DMS53 (cell line): ENCODE measurements at places on chromosomes 3 and 15.

GRCh38 chr3:194685065-194685717 is 492 bp upstream of the FAM43A start:
- no peak for DNase-seq

GRCh38 chr15:64599716-64600115 is 139.3 kb downstream of the ZNF609 start:
- DNase-seq = no peak

DNA sequence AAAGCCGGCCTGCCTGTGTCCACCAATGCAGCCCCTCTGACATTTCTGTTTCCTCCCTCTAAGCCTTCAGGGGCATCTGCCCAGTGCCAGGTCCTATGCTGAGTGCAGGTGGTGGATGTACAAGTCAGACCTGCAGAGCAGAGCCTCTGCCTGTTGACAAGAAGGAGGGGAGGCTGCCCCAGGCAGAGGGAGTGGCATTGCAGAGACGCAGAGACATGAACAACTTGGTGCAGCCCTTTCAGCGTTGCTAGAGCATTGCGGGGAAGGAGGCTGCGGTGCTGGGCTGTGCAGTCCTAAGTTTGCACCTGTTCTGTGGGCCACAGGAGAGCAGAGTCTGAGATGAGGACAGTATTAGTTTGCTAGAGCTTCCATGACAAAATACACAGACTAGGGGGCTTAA is 65.2 kb downstream of the LSM3 start:
- DNase-seq = no peak

- DNase-seq = no peak
Observed at GRCh38 chr15:46660096-46660842, 1025.4 kb downstream of the SQOR start.

DNA sequence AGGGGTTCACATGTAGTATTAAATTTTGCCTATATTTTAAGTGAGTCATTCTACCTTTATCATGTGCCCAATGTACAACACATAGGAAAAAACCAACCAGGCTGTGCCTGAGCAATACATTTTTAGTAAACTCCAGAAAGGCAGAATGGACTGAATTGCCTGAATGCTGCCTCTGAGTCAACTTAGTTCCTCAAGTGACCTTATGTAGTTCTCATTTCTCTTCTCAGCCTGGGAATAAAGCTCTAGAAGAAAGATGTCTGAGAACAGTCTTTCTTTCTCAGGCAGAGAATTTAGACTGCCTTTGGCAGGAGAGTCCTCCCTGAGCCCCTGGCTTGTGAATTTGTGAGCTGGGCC is 13.0 kb downstream of the ST3GAL6 start:
- DNase-seq = no peak

DNA sequence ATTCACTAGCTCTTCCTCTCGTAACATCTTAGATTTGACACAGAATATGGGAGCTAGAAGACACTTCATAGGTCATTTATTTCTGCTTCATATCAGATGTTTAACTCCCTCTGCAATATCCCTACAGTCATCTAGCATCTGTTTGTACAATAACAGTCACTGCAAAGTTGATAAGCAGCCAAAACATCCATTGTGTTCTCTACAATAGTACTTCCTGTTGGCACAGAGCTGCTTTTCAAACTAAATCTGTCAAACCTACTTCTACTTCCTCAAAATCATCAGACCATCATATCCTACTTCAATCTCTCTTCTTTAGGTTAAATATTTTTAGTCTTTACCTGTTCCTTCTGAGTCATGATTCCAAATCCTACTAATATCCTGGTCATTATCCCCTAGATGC is 233.2 kb downstream of the FGF12 start:
- DNase-seq = peak; percentile 50

DNA sequence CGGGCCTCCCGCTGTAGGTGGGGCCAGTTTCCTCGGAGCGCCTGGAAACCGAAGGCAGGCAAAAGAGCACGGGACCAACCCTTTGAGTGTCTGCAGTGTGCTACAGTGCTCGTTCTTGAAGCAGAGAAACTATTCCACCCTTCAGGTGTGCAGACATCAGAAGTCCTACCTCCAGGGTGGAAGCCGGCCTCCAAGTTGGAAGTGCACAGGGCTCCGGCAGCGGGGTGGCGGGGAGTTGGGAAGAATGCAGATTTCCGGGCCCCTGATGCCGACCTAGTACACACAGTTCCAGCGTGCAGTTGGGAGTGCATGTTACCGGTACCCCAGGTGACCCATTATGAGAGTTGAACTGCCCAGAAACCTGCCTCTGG is 3.0 kb downstream of the KLF13 start:
- no peak for DNase-seq

DNA sequence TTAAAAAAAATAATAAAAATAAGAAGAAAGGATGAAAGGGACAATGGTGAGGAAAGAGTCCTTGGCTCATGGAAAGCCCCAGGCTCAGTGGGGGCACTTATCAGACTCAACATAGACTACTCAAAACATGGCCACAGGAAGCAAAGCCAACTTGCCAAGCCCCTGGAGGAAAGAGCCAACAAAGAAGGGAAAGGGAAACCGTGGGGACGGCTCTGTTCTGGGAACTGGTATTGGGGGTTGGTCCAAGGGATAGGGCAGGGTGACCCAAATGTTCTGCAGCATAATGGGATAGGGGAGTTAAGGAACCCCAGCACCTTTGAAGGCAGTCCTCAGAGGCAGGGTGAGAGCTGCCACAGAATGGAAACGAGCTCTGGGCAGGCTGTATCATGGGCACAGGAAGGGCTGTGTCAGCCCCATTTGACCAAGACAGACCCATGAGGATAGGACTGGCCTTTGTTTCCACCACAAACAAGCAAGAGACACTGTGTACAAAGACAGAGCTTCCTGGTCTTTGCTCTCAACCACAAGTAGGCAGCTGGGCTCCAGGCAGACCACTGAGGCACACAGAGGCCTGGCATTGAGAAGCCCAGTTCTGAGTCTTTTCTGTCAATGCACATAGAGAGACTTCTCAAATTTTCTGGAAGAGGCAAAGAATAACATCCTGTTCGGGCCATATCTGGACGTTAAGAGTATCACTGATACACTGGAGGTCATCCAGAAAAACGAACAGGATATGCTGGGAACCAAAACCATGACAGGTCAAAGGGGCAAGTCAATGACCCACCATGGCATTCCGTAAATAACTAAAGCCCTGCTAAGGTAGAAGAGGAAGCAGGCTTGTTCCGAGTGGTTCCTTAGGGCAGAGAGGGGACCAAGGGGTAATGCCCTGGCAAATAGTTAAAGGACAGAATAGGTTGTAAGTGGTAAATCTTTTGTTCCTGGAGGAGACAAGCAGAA is 10.6 kb upstream of the SEMA7A start:
- no peak for DNase-seq

GRCh38 chr3:67765575-67765974 is 111.2 kb upstream of the SUCLG2 start:
- no peak for DNase-seq

GRCh38 chr15:56805466-56806147 is 72.3 kb upstream of the ZNF280D start:
- peak; percentile 9 for DNase-seq

GRCh38 chr3:148789906-148790305 is 37.7 kb upstream of the CPB1 start:
- no peak for DNase-seq

DNA sequence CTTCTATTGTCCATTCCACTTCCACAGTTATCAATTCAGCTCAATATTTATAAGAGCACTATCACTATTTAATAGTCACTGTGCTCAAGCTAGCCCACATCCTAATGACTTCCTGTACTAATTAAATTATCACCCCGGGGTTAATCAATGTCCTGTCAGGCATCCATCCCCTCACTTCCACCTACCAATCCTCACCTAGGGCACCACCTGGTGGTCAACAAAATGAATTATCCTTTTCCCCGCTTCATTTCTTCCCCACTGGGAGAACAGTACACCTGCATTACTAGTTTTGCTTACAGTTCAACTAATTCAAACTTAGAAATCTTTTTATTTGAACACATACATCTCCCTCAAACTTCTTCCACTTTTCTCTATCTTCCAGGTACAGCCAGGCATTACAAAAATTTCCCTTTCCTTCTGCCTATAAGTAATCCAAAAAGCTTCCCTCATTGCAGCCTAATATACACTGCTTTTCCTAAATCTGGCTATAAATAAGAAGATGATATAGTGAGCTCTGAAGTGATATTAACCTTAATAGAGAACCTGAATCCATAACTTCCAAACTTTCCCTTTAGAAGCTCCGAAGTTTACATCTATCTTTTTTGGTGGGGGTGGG is 68.5 kb downstream of the TMCC1 start:
- DNase-seq = peak; percentile 72

DNA sequence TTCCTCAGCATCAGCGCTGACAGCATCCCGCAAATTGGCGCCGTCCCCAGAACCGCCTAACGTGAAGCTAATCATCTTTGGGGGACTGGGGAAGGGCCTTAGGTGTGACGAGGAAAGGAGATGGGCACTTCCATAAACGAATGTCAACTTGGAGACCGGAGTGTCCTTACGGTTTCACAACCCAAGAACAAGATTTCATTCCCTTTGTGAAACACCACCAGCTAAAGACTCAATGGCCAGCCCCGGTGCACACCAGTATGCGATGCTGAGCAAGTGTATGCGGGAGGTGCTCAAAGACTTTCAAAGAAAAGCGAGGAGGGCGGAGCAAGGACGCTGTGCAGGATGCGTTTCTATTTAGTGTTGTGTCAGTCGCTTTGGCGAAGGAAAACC is 759 bp upstream of the TTBK2 start:
- DNase-seq = peak; percentile 36

- no peak for DNase-seq
Observed at GRCh38 chr15:36966708-36967107, 133.6 kb downstream of the MEIS2 start.

DNA sequence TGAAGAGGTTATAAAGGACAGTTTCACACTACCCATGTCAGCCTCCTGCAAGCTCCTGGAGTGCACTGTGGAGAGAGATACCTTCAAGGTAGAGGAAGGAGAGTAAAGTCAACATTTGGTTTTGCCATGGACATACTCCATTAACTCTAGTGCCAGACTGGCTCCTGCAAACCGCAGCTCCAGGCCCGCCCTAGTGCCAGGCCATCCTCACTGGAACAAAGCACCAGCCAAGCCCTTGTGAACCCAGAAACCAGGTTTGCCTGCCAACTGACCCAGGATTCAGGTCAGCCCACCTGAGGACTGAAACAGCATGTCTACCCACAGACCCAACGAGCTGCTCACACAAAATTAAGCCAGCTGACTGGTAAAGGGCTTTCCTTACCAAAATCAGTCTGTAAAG is 41.0 kb upstream of the TP63 start:
- DNase-seq = no peak

GRCh38 chr3:52314489-52314888 is 1.6 kb upstream of the DNAH1 start:
- no peak for DNase-seq
